ENCODE measurements at places on chromosomes 12 and 14. TPM values are rescaled to one million over a fixed set of nuclear protein-coding genes. Genes with fewer than 3 reads are reported as not detected.
A peak's percentile ranks its signal among the peaks of the same experiment; 100 is the strongest.

- DNase-seq, result no peak
These were observed 230.8 kb upstream of the NAV3 start for GRCh38 chr12:77599782-77600467.

DNA sequence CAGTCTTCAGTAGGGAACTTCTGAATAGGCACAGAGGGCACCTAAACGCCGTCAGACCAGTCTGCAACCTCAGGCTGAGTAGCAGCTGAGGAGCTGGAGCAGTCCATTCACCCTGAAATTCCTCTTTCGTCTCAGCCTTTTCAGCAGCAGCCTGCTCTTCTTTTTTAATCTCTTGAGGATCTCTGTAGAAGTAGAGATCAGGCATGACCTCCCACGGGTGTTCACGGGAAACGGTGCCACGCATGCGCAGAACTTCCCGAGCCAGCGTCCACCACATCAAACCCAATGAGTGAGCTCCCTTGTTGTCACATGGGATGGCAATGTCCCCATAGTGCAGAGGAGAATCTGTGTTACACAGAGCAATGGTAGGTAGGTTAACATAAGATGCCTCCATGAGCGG is 11.1 kb upstream of the MARK3 start:
- DNase-seq, result no peak

The SMCO2 gene
- polyA plus RNA-seq, result 0.50 TPM

DNA sequence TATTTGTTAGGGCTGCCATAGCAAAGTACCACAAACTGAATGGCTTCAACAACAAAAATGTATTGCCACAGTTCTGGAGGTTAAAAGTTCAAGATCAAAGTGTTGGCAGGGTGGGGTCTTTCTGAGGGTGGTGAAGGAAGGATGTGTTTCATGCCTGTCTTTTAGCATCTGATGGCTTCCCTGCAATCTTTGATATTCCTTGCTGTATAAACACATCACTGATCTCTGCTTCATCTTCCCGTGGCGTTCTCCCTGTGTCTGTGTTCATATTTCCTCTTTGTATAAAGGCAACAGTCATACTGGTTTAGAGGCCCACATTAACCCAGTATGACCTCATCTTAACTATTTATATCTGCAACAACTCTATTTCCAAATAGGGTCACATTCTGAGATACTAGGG is 167.5 kb downstream of the BTG1 start:
- no peak for DNase-seq

The FAM186B gene
- 3.9 TPM for polyA plus RNA-seq

DNA sequence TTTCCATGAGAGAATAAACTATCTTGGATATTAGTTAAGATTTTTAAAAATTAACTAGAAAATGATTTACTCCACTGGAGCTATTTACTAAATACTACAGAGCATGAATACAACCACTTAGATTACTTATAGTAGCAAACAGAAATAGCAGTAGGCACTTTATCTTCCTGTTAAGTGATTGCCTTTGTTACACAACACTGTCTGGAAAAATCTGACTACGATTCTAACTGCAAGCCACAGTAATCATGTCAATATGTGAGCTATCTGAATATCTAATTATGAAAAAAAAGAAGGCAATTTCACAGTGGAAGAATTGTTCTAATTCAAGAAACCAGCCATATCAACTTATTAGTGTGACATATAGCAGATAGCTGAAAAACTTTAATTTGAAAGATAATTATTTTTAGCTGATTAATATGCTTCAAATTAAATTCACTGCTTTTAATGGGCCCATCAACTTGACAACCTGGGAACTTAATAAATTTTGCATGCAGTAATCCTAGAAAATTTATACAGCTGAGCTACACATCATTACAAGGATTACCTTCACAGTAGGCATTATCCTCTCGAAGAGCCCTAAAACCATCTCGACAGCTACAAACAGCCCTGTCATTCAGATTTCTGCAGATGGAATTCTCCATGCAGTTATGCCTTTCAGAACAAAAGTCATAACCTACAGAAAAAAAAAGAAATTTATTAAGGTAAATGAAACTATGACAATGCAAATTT is 172.8 kb downstream of the NELL2 start:
- no peak for DNase-seq

DNA sequence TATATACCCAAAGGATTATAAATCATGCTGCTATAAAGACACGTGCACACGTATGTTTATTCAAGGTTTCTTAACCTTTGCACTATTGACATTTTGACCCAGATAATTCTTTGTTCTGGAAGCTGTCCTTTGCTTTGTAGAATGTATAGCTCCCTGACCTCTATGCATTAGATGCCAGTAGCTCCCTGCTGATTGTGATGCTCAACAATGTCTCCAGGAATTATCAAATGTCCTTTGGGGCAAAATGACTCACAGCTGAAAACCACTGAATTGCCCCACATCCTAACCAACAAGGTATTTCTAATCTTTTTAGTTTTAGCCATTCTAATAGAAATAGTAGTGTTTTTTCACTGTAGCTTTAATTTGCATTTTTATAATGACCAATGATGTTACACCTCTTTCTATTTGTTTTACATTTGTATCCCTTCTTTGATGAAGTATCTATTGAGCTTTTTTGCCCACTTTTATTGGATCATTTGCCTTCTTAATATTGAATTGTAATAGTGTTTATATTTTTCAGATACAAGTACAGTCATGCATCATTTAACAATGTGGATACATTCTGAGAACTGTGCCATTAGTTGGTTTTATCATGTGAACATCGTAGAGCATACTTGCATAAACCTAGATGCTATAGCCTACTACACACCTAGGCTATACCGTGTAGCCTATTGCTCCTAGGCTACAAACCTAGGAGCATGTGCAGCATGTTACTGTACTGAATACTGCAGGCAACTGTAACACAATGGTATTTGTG is 10.4 kb upstream of the NOPCHAP1 start:
- no peak for DNase-seq

The FLRT2 gene
- polyA plus RNA-seq, result 204 TPM

GRCh38 chr12:76820888-76821482 is 57.1 kb downstream of the ZDHHC17 start:
- peak; percentile 7 for DNase-seq

- peak; percentile 76 for DNase-seq
These were observed 1.0 kb upstream of the SOCS2 start for GRCh38 chr12:93571365-93571924.

- DNase-seq, result no peak
These were observed 10.2 kb upstream of the CLMN start for GRCh38 chr14:95329941-95330340.

The EIF2S3B gene
- 1.3 TPM for polyA plus RNA-seq

The TM9SF1 gene
- 46.7 TPM for polyA plus RNA-seq

- no peak for DNase-seq
These were observed 523.2 kb upstream of the CCDC196 start for GRCh38 chr14:65962952-65963351.

DNA sequence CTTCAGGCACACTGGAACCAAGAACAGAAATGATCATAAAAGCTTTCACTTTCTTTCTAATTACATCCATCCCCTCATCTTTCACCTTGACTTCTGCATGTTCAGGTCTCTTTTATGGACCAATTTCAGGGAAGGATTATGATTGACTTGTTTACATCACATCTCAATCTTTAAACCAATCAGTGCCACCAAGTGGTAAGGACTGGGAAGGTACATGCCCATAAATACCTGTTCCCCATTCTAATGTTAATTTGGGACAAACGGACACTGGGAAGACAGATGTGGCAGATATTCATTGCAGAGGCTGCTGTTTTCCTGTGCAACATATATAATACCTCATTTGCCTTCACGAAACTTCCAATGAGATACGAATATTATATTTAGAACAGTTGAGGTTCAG is 978.1 kb downstream of the GALC start:
- no peak for DNase-seq

- DNase-seq, result no peak
These were observed 2.0 kb downstream of the INTS13 start for GRCh38 chr12:26935636-26936378.

- DNase-seq, result no peak
These were observed 2.1 kb upstream of the LGALS3 start for GRCh38 chr14:55126932-55127459.

- no peak for DNase-seq
These were observed 26.0 kb upstream of the RXYLT1 start for GRCh38 chr12:63753743-63754142.

The CFAP54 gene
- 2.7 TPM for polyA plus RNA-seq

- no peak for DNase-seq
These were observed 382.3 kb downstream of the PCNX1 start for GRCh38 chr14:71289536-71289935.

All from renal pelvis (tissue), 12 donors.